ENCODE measurements at places on chromosomes 7 and 10.

DNA sequence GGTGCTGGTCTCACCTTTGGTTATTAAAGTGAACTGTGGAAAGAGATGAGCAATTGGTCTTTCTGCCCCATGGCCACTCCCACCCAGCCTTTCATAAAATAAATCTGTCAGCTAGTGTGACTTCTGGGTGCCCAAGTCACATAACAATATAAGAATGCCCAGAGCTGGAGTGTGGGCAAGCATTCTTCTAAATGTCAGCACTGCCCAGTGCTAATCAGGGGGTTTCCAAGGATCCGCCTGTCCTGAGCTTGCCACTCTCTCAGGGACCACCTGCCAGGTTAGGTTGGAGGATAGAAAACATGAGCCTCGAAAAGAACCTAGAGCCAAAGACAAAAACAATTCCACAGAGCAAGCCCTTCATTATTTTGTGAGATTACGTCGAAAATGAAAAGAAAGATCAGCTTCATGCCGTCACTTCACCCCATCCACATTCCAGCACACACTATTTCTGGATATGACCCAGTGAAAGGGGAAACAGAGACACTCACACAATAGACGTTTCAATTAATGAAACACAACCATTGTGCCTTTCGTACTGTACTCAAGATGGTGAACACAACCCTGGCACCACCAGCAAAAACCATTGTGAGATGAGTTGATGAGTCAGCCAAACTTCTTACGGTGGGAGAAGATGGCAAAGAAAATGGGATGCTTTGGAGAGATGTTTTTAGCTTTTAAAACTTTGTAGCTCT is 30.8 kb downstream of the SCRN1 start:
- no peak for DNase-seq

- DNase-seq: no peak
Observed at GRCh38 chr7:13841284-13841683, 148.2 kb downstream of the ETV1 start.

GRCh38 chr10:3538291-3538655 is 246.7 kb downstream of the KLF6 start:
- DNase-seq: no peak

DNA sequence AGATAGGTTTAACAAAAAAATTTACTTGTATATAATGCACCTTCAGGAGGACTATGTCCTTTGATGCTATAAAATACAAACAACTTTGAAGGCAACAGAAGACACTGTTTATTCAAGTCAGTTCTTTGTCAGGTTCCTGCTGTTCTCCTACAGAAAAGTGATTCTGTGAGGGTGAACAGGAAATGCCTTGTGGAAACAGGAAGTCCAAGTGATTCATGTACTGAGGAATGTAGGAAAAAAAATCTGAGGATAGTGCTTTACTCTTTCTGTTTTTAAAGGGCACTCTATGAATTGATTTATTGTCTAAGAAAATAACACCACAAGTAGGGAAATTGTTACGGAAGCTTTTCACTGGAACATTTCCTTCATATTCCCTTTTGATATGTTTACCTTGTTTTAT is 171.9 kb downstream of the HDAC9 start:
- peak; percentile 61 for DNase-seq

- no peak for DNase-seq
Observed at GRCh38 chr10:69307434-69307833, 29.1 kb downstream of the HK1 start.

GRCh38 chr10:94217411-94217810 is 145.3 kb downstream of the NOC3L start:
- no peak for DNase-seq

GRCh38 chr10:28997734-28998133 is 291.1 kb upstream of the LYZL1 start:
- DNase-seq: no peak

DNA sequence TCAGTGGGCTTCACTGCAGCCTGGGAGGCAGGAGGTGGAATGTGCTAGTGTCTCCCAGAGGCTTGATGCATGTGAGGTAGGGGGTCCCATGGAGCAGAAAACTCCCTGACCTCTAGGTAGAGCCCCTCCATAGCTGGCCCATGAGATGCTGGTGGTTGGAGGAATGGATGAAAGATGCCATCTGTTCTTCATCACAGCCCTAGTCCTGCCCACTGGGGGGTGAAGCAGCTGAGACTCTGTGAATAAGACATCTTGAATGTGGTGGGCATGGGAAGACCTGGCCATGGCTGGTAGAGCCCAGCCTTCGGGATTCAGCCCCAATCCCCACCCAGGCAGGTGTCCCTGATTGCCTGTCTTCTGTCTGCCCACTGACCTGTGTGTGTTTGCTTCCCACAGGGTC is 92.5 kb downstream of the COL13A1 start:
- no peak for DNase-seq

- no peak for DNase-seq
Observed at GRCh38 chr10:116784035-116784434, 41.7 kb upstream of the HSPA12A start.

DNA sequence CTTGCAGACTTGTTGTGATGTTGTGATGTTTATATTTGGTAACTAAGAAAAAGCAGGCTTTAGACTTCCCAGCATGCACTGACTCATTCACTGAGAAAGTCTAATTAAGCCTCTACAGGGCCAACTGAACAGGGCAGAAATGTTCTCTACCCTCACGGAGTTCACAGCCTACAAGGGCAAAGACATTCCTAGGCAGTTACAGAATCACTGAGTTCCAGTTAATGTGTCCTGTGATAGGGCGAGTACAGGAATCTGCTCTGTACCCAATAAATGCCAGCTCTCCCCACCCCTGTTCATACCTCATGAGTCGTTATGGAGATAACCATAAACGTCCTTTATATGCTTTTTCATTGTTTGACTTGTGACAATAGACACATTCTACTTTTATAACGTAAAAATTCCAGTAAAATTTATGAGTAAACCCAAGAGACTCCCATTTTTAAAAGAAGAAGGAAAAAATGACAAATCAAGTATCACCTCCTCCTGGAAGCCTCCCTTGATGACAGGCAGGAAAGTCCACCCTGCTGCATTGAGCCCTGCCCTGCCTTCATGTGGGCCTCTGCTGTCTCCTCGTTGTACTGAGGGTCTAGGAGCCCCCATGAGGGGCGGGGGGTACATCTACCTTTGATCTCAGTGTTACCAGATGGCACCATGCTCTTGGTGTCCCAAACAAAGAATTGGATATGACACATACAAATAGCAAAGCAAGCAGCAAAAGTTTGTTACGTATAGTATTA is 14.3 kb downstream of the MUC12 start:
- DNase-seq: peak; percentile 76

DNA sequence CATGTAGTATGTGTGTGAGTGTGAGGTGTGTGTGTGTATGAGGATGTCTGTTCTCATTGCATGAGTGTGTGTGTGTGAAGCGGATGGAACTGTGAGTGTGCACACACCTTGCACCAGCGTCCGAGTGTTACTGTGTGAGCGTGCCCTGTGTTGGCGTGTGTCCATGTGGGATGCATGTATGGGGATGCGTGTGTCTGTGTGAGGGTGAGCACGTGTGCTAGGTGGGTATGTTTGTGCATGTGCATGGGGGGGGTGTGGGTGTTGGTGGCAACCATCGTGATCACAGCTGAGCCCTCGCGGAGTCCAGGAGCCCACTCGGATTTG is 6.4 kb downstream of the KNDC1 start:
- no peak for DNase-seq

- DNase-seq: peak; percentile 17
Observed at GRCh38 chr7:42946627-42946950, 14.4 kb downstream of the MRPL32 start.

DNA sequence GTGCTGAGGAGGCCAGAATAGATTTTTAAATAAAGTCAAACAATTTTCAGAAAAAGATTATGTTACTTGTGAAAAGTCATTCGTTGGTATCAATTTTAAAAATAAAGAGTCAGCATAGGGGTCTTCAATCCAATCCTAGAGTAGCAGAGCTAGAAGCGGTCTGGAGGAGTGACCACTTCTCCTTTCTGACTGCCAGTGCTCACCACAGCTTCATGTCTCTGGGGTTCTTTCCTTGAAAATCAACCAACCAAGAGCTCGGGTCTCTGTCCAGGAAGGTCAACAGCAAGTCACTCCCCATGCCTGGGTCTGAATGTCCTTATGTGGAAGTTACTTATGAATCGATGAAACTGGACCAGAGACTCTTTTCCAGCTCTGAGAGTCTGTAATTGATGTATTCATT is 14.3 kb downstream of the PTPRN2 start:
- DNase-seq: no peak

DNA sequence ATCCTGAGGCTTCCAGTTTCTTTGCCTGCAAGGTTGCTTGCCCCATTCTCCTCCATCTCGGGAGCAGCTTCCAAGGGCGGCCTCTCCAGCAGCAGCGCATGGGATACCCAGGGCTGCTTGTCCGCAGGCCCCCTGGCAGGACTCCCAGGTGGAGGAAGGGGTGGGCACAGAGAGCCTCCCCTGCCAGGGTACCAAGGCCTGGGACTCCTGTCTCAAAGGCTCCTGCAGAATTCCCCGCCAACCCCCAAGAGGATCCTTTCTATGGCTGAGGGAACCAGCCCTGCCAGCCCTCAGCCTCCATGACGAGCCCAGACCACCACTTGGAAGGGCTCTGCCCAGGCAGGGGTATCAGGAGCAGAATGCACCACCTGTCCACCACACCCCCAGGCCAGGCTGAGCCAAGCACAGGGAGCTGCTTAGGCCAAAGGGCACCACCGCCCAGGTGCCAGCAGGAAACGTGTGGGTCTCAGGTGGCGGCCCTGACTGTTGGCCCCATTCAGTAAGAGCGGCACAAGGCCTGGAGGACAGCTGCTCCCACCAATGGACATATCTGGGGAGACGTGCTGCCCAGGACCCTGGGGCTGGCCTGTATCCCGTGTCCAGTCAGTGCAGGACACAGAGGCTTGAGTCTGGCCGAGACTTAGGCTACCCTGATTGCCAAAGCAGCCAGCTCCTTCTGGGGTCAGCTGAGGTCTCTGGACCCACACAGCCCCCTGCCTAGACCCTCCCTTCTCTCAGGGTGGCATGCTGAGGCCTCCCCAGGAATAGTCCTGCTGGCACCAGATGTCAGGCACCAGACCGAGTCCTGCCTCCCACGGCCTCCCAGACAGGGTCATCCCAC is 33.8 kb upstream of the INPP5A start:
- no peak for DNase-seq

DNA sequence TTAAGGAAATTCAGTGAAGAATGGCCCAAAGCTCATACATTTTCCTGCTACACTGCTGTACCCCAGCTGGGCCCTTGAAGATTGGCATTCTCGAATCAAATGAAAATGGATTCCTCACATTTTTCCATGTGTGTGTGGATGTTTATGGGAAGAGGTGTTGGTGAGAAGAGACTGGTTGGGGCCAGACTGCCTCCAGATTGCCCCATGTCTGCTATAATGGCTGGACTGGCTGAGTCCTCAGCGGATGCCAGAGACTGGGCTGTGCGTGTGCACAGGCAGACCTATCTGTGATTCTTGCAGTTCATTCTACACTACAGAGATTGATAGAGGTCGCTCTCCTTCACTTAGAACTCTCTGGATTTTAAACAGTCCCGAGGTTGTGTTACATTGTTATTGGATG is 183.6 kb upstream of the GDF10 start:
- no peak for DNase-seq

DNA sequence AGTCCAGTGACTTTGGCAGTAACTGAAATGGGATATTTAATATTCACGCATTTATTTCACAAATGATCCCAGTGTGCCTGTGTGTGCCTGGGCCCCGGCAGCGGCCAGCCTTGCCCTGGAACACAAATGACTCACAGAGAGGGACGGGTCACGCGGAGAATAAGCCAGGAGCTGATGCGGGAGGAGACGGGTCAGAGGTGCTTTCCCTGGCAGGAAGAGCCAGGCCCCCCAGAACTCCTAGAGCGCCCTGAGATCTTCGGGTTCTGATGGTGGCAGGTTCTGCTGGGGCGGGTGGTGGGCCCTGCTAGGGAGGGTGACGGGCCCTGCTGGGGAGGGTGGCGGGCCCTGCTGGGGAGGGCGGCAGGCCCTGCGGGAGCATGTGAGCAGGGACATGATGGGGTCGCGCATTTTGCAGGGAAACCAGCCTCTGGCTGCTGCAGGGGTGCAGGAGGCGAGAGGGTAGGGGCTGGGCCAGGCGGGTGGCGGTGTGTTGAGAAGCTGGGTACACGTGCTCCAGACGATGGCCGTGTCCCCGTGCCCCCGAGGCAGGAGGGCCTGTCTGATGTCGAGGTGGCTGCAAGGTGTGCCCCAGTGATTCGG is 84.2 kb upstream of the DIP2C start:
- no peak for DNase-seq

DNA sequence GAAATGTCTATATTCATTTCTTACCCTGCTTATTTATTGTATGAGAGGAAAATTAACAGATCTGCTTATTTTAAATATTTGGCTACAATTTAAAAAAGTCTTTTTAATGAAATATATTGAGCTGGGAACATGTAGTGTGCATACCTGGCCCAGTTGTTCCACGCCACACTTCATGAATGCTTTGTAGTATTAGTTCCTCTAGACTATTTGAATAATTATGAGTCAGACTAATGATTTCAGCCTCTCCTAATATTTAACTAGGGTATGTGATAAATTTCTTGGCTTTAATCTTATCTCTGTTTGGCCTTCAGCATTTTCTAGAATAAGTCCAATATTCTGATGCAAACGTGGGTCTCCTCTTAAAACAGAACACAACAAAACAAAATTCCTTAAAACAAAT is 226.6 kb downstream of the CREB5 start:
- DNase-seq: no peak

- DNase-seq: no peak
Observed at GRCh38 chr10:7102084-7102483, 308.8 kb downstream of the SFMBT2 start.

GRCh38 chr7:55005241-55005851 is 13.5 kb upstream of the EGFR start:
- DNase-seq: no peak

DNA sequence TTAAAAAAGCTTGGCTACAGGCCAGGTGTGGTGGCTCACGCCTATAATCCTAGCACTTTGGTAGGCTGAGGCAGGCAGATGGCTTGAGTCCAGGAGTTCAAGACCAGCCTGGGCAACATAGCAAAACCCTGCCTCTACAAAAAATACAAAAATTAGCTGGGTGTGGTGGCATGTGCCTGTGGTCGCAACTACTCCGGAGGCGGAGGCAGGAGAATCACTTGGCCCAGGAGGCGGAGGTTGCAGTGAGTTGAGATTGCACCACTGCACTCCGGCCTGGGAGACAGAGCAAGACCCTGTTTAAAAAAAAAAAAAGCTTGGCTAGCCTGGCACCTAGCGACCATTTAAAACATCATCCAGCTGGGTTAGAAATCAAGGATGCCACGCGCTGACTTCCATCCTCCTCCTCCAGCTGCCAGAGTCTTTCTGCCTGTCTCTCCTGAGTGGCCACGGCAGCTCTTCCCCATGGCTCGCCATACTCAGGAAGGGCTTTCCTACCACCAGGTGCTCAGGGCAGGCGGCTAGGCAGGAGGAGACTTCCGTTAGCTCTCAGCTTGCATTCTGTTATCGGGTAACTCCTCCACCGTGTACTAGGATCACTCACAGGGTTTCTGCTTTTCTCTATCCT is 45.0 kb downstream of the DENND2A start:
- no peak for DNase-seq
